ENCODE measurements at places on chromosomes 4 and X. TPM values are rescaled to one million over a fixed set of nuclear protein-coding genes. Genes with fewer than 3 reads are reported as not detected.

CENPVL2 gene
- total RNA-seq = not detected

CYTL1 gene
- total RNA-seq = not detected

OPHN1 gene
- total RNA-seq = 0.03 TPM

CT47A7 gene
- total RNA-seq = not detected

NEIL3 gene
- 0.33 TPM for total RNA-seq

PLXNB3 gene
- total RNA-seq = 0.35 TPM

- DNase-seq = no peak
Observed at GRCh38 chr4:6633091-6633906, 7.2 kb upstream of the MRFAP1 start.

- DNase-seq = no peak
Observed at GRCh38 chrX:138945219-138945618, 233.7 kb upstream of the FGF13 start.

- no peak for DNase-seq
Observed at GRCh38 chr4:184280591-184281071, 63.0 kb upstream of the ENPP6 start.

DNA sequence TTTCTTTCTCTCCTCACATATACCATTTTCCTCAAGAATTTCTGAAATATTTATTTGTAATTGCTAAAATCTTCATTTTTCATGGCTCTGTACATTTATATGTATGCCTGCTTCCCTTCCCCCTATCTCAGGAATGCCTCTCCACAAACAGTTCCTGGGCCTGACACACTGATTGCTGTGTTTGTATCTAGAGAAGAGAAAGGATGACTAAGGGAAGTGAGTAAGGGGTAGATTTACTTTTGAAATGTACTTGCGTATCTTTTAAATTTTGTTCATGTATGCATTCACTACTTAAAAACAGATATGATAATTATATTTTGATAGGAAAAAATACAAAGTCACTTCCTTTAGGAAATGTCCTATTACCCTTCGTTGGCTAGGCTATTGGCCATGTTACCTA lies 790.8 kb downstream of the PCDH18 start:
- no peak for DNase-seq

DNA sequence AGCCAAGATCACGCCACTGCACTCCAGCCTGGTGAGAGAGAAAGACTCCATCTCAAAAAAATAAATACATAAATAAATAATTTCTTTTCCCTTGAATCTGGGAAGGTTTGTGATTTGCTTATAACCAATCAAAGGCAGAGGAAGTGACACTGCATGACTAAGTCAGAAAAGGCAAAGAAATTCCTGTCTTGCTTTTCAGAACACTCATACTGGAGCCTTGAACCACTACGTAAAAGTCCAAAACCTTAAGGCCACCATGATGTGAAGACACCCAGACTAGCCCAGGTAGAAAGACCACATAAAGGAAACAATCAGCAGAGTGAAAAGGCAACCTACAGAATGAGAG lies 36.6 kb downstream of the TMEM156 start:
- no peak for DNase-seq

DNA sequence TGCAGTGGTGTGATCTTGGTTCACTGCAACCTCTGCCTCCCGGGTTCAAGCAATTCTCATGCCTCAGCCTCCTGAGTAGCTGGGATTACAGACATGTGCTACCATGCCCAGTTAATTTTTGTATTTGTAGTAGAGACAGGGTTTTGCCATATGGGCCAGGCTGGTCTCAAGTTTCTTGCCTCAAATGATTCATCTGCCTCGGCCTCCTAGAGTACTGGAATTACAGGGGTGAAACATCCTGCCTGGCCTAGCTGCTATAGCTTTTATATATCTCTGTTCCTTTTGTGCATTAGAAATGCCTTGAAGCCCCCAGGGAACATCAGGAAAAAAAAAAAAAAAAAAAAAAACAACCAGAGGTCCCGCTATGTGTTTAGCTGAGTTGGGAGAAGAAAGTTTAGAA lies 34.8 kb downstream of the UBE2K start:
- no peak for DNase-seq

- no peak for DNase-seq
Observed at GRCh38 chr4:126986828-126987227, 645.9 kb upstream of the INTU start.

GRCh38 chrX:147846676-147847075 lies 65.0 kb upstream of the FMR1 start:
- no peak for DNase-seq

DNA sequence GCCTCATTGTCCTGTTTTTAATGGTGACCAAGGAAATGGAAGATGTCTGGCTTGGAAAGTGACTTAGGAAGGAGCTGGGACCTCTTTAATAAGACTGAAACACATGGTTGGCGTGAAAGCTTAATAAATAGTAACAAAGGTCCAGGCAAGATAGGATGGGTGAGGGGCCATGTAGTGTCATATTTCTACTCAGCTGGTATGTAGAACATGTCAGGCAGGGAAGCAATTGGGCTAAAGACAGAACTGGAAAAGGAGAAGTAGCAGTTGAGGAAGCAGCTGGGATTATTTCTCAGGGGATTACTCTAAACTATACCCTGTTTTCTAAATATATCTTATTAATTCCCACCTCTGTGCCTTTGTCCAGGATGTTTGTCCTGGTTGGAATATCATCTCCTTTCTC lies 18.6 kb downstream of the ITGB1BP2 start:
- DNase-seq = no peak

DNA sequence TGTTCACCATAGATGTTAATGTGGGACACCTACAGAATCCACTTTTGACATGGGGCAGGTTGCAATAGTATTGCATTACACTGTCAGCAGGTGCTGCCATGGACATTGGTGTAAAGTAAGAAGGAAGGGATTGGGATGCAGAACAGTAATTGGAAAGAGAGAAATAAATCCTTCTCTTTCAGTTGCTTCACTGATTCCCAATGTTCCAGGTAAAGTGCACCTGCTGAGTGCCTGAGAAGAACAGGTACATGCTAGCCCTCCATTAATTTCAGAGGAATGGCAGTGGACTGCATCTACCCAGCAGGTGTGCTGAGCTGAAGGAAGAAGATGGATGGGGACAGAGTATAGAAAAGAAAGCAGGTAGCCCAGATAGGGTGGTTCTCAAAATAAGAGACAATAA lies 248.5 kb downstream of the TENM3 start:
- no peak for DNase-seq

GRCh38 chr4:181476508-181476890 lies 766.7 kb upstream of the TENM3 start:
- DNase-seq = no peak

- no peak for DNase-seq
Observed at GRCh38 chr4:47532658-47533057, 47.6 kb downstream of the ATP10D start.

DNA sequence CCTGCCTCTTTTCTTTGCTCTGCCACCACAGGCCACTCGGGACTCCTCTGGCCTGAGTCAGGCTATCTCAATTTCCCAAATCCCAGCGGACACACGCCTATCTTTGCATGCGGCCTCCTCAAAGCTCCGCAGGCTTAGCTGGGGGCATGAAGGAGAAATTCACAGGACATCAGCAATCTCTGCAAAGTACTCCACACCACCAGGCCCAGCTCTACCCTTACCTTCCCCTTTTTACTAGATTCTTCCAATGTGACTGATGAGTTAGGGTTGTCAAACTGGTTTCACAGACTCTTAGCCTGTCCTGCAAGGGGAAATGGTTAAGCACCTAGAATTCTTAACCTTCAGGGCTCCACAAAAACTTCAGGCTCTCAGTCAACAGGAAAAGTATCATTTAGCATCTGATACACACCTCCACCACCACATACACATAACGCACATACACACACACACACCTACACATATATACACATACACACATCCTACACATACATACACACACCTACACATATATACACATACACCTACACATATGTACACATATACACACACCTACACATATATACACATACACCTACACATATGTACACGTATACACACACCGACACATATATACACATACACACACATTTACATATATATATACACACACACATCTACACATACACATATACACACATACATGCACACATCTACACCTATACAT lies 349.1 kb downstream of the ANK2 start:
- no peak for DNase-seq

DNA sequence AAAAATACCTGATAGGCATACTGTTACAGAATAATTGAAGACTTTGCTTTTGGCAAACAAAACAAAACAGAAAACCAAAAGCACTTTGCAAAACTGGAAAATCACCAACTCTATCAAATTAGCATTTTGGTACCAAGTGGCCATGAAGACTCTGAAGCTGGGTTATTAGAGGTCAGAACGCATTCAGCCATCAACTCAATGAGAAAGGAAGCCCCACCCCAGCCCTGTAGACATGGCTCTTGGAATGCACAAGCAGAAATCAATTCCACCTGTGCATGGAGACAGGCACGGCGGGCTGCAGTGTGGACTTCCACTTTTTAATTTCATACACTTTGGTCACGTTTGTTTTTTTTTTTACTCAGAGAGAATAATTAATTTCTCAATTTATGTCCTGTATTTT lies 93.6 kb upstream of the DHX15 start:
- DNase-seq = no peak
